A549 (cell line): ENCODE measurements at places on chromosomes 5 and 9.
A peak's percentile ranks its signal among the peaks of the same experiment; 100 is the strongest.

- DNase-seq: no peak
These were observed 485.3 kb downstream of the CDH9 start for GRCh38 chr5:26553079-26553478.

DNA sequence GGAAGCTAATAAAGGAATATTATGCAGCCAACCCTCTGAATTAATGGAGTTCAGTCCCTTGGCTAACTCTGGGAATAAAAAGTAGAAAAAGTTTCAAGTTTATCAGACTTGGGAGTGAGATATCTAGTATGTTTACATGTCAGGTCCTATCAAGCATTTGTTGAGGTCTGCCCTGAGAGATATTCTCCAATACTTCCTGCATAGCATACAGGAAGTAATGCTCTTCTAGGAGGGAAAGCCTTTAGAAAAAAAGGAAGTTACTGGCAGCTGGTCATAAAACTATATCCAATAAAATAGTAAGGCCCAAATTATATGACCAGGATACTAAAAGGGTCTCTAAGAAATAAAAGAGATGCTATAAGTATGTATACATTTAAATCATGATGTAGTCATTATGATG lies 594.1 kb upstream of the FTMT start:
- DNase-seq: no peak

- no peak for DNase-seq
These were observed 36.7 kb downstream of the DOCK8 start for GRCh38 chr9:251398-251797.

DNA sequence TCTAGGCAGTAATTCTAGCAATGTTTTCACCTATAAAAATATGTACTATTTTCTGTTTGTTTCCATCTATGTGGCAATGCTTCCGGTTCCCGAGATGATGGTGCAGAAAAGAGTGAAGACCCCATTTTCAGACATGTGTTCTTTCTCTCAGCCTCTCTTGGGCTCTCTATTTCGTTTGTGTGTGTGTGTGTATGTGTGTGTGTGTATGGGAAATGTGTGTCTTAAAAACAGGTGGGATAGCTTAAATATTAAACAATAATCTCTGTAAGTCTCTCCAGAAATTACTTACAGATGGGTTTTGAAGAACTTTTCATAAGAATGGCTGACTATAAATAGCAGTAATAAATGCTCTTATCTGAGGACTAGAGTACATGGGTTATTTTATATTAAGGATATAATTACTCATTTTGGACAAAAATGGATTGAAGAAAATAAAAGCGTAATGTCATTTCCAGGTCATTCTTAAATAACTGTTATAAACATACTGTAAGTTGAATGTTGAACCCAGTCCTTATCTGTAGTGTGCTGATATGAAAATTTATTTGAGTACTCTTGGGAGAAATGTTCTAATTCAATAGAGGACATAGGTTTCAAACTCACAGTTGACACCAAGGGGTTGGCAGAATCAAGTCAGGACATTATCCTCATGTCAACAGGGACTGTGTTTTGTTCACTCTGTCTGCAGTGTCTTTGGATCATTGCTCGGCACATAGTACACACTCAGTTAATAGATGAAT lies 31.1 kb downstream of the PCSK5 start:
- no peak for DNase-seq

- no peak for DNase-seq
These were observed 128.0 kb downstream of the MPDZ start for GRCh38 chr9:13151489-13151888.

DNA sequence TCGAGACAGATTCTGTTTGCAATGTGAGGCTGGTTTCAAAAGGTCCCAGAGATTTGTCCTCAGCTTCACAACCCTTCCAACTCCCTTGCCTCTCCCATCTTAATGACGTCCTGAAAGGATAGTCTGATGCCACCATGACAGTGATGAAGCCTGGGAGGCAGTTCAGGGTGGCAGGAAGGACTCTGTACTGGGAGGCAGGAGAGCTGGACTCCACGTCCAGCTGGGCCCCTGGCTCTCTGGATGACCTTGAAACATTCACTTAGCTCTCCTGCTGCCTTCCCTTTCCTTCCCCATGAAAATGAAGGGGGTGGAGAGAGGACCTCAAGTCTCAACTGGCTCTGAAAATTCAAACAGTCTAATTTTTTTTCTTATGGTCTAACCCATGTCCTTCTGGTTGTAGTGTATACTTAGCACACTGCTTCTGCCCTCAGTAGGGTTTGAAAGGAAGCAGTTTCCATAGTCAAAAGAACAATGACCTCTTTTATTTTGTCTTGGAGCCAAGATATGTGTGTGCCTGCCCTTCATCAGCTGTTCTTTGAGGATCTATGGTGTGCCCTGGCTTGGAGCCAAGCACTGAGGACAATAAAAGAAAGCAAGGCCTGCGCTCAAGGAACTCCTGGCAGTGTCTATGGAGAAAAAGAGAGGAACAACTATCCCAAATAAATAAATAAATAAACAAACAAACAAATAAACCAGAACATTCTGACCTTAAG lies 188.3 kb downstream of the GRIA1 start:
- DNase-seq: no peak

DNA sequence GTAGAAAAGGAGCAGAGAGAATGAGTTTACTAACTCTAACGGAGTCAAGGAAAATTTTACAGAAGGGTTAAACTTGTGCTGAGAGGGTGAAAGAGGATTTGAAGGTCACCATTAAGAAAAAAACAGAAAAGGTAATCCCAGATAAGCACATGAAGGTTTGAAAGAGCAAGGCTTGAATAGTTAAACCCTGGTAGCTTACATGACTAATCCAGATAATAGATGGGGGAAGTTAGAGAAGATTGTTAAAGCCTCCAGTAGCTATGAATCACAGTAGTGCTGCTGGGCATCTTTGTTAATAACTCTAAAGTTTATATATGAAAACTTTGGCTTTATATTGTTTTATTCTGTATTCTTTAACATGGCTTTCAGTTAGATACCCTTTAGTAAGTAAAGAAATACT lies 354.5 kb upstream of the FTMT start:
- no peak for DNase-seq

- no peak for DNase-seq
These were observed 43.2 kb downstream of the RGMB start for GRCh38 chr5:98816582-98817222.

- DNase-seq: no peak
These were observed 25.9 kb downstream of the ZDHHC11B start for GRCh38 chr5:758698-759053.

GRCh38 chr9:118331622-118332045 lies 627.4 kb downstream of the TLR4 start:
- DNase-seq: peak; percentile 38

DNA sequence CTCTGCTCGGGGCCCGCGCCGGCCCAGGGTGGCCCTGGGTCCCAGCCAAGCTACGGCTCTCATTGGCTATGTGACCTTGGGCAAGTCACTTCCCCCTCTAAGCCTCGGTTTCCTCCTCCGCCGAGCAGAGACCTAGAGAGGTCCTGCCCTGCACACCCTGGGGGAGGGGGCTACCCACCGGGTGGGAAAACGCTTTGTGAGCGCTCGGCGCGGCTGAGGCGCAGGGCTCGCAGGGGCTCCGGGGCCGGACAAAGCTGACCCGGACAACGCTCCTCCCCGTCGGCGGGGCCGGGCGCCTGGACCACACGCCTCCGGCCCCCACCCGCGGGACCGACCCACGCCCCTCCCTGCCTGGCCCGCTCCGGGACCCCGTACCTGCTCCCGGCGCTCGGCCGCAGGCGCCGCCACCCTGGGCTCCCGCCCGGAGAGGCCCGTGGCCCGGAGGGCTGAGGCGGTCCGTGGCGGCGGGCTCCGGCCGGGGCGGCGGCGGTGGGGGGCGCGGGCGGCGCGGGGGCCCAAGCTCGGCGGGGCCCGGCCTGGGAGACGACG lies 85.7 kb upstream of the MELK start:
- peak; percentile 16 for DNase-seq

- no peak for DNase-seq
These were observed 209.6 kb downstream of the MAST4 start for GRCh38 chr5:66805514-66806430.

GRCh38 chr9:114004221-114004716 lies 73.8 kb downstream of the AMBP start:
- no peak for DNase-seq

GRCh38 chr5:56026863-56027300 lies 32.1 kb upstream of the IL6ST start:
- DNase-seq: peak; percentile 61

- DNase-seq: no peak
These were observed 40.4 kb downstream of the FGF1 start for GRCh38 chr5:142645456-142645855.

DNA sequence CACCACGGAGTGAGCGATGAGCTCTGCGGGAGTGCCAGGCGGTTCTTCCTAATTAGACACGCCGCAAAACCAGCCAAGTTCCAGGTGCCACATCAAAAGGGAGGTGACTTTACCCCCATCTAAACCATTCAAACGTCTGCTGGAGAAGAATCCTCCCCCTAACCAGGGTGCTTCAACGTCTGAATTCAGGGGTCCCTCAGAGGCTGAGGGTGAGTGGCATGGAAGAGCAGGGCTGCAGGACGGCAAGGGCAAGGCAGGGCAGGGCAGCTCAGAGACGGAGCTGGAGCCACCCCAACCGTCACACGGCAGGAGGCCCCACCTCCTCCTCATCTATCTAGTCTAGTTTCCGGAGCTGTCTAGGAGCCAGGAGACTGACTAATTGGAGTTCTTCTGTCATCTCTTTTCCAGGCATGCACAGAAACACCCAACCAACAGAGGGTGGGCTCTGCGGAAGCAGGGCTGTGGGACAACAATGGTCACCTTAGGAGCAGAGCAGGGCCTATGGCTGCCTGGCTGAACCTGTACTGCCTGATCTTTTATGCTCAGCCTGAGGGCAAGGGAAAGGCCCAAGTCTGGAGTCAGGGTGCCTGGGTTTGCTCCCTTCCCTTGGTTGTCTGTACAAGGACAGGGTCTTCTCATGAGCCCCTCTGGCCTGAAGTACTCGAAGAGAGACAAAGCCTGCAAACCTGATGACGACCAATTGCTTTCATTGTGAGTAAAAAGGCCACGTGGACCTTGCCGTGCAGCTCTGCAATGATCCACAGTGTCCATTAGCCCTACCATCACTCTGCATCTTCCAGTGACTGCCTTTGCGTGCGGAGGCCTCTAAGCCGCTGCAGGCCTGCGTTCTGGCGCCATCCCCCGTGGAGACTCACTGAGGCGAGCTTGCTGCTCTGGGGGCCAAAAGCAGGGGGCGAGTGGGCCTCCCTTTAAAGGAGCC lies 81.0 kb upstream of the SLC25A51 start:
- DNase-seq: no peak

DNA sequence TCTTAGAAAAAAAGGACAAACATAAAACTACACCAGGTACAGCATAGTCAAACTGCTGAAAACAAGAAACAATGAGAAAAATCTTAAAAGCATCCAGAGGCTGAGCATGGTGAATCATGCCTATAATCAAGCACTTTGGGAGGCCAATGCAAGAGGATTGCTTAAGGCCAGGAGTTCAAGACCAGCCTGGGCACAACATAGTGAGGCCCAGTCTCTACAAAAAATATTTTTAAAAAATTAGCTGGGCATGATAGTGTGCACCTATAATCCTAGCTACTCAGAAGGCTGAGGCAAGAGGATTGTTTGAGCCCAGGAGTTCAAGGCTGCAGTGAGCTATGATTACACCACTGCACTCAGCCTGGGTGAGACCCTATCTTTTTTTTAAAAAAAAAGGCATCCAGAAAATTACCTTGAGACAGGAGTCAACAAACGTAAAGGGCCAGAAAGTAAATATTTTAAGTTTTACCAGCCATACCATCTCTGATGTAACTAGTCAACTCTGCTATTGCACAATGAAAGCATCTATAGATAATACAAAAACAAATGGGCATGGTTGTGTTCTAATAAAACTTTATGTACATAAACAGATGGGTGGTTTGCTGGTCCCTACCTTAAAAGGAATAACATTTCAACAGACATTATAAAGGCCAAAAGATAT lies 19.8 kb downstream of the AP3B1 start:
- no peak for DNase-seq
